ENCODE measurements at places on chromosomes 11 and 22.

DNA sequence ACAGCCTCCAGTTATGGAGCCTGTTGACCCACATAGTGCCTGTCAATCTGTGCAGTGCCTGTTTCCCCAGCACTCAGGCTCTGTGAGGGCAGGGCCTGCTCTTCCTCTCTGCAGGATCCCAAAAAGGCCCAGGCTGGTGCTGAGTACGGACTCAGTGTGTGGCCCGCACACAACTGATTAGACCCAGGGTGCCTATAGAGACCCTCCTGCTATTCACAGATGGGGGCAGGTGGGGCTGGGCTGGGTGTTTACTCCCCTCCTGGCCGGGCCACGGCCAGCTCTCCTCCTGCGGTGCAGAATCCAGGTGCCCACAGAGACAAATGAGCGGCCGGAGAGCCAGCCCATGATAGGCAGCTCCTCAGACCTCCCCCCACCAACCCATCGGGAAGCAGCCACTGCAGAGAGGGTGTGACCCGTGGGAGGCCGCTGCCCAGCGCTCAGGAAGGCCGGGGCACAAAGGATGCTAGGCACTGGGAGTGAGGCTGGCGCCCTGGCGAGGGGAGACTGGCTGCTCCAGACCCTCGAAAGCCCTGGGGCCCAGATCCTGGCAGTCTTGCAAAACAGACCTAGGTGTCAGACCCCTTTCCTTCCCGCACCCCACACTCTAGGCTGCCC, 239.0 kb downstream of the CTTN start:
- DNase-seq, result no peak

DNA sequence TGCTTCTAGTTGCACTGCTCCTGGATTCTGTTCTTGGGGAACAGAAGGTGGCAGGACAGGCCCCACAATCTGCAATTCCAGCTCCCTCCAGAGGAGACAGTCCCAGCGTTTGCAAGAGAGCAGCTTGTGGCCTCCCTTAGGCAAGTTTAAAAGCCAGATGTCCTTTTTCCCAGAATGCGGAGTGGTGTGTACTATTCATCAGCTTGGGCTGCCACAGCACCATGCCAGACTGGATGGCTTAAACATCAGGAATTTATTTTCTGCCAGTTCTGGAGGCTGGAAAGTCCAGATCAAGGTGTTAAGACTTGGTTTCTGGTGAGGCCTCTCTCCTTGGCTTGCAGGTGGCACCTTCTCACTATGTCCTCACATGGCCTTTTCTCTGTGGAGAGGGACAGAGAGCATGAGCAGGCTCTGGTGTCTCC, 11.7 kb downstream of the MIAT start:
- DNase-seq, result no peak

- DNase-seq, result no peak
These were observed 2.6 kb downstream of the CD44 start for GRCh38 chr11:35141571-35141971.

DNA sequence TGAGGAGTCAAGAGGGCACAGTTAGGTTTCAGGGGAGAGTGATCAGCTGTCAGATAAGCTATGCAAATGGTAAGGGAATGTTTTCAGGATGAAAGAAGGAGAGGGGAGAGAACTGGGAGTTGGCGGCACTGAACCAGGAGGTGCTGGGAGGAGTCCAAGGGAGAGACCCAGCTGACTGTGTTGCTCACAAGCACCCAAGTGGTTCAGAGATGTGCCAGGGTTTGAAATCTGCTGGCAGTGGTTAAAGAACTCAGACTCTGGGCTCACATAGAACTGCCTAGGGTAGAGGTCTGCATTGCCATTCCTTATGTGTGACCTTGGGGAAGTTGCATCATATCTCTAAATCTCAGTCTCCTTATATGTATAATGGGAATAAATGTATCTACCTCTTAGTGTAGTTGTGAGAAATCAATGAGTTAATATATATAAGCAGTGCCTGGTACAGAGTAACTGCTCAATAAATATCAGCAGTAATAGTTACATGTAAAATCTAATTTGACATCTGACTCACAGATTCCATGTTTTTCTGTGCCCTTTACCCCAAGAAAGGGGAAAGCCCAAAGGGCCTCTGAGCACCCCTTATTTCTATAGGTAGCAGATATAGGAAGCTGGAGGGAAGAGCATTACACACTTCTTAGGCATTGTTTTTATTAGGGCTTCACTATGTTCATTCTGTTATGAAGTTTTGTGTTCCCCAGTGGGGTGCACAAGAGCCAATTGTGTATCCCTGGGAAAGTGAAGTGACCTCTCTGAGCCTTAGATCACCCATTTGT, 66.9 kb upstream of the SESN3 start:
- DNase-seq, result no peak

DNA sequence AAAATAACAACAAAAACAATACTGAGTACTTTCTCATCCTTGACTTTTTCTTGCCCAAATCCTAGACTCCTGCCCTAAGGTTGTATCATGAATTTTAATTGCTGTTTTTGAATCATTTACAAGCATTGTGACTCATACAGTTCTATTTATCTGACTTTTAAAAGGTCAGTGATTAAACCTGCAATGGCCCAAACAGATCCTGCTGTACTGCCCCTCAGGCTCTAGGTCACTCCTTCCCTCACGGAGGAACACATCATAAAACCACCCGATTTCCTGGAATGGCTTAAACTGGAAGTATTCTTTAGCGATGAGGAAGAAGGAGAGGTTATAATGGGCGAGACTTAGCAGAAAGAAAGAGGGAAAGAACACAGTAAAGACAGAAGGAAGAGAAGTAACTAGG, 12.3 kb downstream of the ARFGAP3 start:
- DNase-seq, result no peak

DNA sequence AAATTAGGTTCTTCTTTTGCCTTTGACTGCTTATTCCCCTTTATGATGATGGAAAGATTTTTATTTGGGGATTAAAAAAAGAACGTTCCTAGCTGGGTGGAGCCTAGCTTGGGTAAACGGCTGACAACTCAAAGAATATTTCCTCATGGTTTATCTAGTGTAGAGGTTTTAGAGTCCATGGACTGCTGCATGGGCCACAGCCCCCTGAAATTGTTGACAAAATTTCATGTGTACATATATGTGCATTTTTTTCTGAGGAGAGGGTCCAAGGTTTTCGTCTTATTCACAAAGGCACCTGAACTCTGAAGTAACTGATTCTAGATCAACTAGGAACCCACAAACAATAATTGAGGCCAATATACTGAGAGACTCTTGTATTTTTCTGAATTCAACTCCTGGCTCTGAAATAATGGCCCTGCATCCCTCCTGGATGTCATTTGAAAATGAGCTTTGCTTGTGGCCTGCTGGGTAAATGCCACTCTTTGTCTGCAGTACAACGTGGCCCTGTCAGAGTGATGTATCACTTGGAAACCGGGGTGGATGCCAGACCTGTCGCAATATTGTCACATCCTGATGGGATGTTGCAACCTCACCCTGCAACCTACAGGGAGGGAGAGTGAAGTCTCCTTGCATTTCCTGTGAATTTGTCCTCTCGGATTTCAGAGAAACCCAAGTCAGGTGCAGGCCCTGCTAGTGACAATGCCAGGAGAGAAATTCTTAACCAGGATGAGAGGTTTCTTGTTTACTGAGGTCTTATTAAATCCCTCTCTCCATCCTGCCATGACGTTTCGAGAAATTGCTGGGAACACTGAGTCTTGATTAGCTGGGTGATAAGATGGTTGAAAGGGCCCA, 33.8 kb downstream of the EHF start:
- no peak for DNase-seq

DNA sequence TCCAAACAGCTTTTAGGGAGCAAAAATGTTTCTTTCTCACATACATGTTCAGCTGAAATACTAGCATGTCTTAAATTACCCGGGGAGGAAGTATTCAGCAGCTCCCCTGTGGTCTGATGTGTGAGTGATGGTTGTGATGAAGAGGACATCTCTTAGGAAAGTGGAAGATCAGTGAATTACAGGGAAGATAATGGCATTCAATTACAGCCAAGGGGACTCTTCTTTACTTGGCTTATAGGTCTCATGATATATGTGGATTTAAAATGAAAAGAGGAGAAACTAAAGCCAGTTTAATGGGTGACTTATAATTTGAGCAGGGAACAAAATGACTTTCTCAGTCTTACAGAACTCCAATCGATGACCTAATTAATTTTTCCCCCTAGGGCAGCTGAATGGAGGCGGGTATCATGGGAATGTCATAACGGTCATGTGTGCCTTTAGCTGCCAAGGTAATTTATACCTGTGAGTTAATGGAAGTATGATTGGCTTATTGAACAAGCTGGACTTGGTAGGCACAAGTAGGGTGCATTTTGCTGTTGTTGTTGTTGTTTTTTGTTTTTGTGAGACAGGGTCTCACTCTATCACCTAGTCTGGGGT, 198.8 kb downstream of the HIPK3 start:
- DNase-seq, result no peak

GRCh38 chr11:57500515-57500914, 15.0 kb downstream of the SLC43A1 start:
- DNase-seq, result no peak

DNA sequence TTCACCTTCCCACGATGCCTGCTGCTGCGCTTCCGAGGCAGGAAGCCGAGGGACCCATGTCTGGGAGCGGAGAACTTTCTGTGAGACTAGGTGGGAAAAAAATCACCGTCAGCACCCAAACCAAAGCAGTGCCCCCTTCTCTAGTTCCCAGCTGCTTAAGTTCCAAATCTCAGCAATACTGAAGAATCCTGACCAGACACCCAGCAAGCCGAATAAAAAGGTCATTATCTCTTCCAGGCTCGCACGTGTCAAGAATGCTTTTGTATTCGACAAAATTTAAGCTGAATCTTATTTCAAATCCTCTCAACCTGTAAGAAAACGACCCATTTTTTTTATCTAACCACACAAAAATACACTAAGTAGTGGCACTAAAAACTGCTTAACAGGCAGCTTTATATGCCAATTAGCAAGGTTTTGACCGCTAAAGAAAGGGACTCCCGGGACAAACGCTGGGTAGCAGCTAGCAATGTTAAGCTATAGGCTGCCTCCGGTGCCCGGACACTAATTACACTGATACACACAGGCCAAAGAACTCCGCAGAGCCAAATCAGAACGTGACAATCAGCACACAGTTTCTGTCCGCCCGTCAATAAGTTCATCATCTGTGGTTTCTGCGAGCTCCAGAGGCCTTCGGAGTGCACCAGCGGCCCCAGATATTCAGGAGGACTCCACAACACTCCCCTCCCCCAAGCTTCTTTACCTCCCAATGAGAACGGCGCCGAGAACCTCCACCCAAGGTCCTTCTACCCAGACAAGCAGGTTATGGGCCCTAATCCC, 728 bp downstream of the RPL3 start:
- no peak for DNase-seq

DNA sequence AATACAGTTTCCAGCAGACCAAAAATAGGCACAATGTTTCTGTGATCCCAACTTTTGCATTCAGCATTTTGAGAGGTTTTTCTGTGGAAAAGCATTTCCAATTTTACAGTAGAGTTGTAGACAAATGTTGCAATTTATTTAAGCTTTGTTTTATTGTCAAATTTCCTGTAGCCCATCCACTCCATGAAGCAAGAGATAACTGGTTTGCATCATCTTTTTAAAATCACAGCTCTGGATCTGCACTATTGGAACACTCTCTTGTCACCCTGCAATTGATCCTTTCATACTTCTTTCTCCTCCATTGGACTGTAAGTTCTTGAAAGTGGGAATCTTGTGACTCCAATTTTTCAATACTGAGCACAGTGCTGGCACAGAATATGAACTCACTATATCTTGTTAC, 86.0 kb downstream of the MAML2 start:
- no peak for DNase-seq

GRCh38 chr22:46370584-46371291, 35.2 kb downstream of the TRMU start:
- DNase-seq, result peak; percentile 7

DNA sequence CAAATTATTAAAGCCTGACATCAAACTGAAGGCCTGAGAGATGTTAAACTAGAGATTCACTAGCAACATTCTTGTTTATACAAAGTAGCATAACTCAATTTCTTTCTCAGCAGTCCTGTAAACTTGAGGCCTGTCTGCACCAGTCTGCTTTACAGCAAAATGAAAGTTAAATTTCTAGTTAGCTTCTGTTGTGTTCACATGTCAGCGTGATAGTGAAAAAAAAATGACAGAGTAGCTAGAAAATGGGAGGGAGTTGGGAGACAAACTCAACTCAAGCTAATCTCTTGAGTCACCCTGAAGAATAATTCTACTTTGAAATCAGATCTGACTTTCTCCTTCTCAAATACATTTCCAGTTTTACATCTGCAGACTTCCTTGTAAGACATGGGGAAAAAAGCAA, 6.5 kb downstream of the RBFOX2 start:
- DNase-seq, result no peak

- DNase-seq, result no peak
These were observed 40.0 kb upstream of the SEPTIN5 start for GRCh38 chr22:19674129-19674928.

GRCh38 chr11:10730151-10730550, 20.9 kb upstream of the CTR9 start:
- DNase-seq, result no peak

GRCh38 chr22:27801616-27802345, at the start of gene MN1:
TSS of gene MN1 (minus strand) at chr22:27801756. CDS start at chr22:27800543, 1,213 bp downstream.
- no peak for DNase-seq

- no peak for DNase-seq
These were observed 41.3 kb upstream of the POU2AF2 start for GRCh38 chr11:111204211-111204610.

DNA sequence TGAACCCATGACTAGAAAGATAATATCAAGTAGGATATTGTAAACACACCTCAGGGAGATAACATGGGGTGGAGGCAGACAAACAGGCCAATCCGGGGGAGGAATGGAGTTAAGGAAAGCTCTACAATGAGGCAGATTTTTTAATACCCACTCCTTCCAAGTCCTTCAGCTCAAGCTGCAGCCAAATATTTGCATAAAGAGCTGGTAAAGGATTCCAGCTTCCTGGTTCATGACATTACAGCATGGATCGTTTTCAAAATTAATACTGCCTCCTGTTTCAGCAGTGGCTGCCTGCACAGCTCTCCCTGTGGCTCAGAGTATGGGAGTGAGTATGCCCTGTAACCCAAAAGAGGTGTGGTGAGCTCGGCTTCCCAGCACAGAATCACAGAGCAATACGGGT, 5.1 kb downstream of the POU2AF3 start:
- DNase-seq, result no peak

DNA sequence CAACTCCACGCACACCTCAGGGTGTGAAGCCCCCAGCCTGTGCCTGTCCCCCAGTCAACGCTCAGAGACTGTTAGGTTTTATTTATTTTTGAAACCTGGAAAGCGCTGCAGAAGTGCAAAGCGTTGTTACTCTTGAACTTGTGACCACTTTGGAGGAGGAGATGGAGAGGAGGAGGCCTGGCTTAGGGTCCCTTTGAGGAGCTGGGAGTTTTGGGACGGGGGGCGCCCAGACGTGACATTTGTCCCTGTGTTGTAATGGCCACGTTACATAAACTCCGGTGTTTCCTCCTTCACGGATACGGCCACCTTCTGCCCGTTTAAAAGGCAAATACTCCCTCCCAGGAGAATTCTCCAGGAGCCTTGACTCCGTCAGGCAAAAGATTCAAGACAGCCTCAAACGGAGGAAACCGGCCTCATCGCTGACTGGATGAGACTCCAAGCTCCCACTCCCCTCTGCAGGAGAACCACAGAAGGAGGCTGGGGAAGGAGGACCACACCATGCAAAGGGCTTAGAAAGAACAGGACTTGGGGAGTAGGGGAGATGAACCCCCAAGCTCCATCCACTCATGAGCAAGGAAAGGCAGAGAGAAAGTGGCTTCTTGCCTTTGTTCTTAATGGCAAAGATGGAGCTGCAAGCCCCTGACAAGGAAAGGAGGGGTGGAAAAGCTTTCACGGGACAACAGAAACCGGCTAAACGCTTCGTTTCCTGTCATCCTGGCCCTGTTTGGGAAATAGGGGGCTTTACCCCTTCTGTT, 630 bp downstream of the PIK3IP1 start:
- DNase-seq, result no peak

GRCh38 chr22:22474733-22475132, 33.8 kb downstream of the ZNF280B start:
- no peak for DNase-seq

Data from stimulated activated CD8-positive, alpha-beta memory T cell treated with anti-CD3 and anti-CD28 coated beads, Interleukin-7, amount 100 ng/mL, for 48 hours (primary cell).